ENCODE measurements at places on chromosomes 2 and 18. TPM values are rescaled to one million over a fixed set of nuclear protein-coding genes. Genes with fewer than 3 reads are reported as not detected.

The GREB1 gene
- 0.28 TPM for total RNA-seq

The MOGAT1 gene
- not detected for total RNA-seq

The MBD5 gene
- total RNA-seq: 9.9 TPM

The IL18RAP gene
- 0.21 TPM for total RNA-seq

The CCBE1 gene
- 0.28 TPM for total RNA-seq

The IL36G gene
- 2.6 TPM for total RNA-seq

The GAREM2 gene
- total RNA-seq: 0.34 TPM

The CACNB4 gene
- 0.43 TPM for total RNA-seq

The RESP18 gene
- total RNA-seq: not detected

The ZNF516 gene
- total RNA-seq: 49.8 TPM

The PARD6G gene
- total RNA-seq: 34.5 TPM

The RAB12 gene
- 73.5 TPM for total RNA-seq

The IFIH1 gene
- total RNA-seq: 27.3 TPM

The RPRM gene
- not detected for total RNA-seq

The ASXL2 gene
- total RNA-seq: 18.1 TPM

Measured in nasal cavity respiratory epithelium epithelial cell of viscerocranial mucosa (primary cell).